NCI-H446 (cell line): ENCODE measurements at places on chromosomes 16 and 17.

DNA sequence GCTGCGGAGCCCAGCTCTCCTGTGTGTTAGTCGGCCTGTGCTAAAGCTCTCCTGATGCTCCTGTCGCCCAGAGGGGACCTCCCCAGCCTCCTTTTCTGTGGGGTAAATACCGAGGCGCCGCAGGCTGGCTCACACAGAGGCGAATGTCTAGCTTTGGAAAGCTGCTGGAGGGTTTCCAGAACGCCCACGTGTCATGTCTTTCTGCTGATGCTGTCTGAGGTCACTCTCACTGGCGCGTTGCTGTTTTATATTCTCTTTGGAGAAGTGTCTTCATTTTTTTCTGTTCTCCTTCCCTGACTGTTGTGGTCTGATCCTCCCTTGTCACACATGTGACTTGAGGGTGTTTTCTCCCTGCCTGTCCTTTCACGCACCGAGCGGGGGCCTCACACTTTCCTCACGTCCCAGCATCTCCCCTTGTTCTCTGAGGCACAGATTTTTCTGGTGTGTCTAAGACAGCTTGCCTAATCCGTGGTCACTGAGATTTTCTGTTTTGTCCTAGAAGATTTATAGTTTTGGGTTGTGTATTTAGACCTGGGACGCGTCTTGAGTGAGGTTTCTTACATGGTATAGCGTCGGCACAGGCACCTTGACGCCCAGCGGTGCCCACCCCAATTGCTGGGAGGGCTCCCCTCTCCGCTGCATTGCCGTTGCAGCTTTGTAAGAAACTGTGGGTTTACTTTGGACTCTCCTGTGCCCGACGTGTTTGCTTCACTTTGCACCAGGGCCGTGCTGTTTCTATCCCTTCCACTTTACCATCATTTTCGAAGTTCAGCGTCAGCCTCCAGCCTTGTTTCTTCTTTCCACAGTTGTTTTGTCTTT, 92.1 kb upstream of the ZNF750 start:
- DNase-seq = no peak

- DNase-seq = peak; percentile 24
Measured at GRCh38 chr16:67489401-67490083, 6.2 kb upstream of the AGRP start.

- DNase-seq = no peak
Measured at GRCh38 chr16:28575446-28576109, 21.3 kb downstream of the SULT1A2 start.

DNA sequence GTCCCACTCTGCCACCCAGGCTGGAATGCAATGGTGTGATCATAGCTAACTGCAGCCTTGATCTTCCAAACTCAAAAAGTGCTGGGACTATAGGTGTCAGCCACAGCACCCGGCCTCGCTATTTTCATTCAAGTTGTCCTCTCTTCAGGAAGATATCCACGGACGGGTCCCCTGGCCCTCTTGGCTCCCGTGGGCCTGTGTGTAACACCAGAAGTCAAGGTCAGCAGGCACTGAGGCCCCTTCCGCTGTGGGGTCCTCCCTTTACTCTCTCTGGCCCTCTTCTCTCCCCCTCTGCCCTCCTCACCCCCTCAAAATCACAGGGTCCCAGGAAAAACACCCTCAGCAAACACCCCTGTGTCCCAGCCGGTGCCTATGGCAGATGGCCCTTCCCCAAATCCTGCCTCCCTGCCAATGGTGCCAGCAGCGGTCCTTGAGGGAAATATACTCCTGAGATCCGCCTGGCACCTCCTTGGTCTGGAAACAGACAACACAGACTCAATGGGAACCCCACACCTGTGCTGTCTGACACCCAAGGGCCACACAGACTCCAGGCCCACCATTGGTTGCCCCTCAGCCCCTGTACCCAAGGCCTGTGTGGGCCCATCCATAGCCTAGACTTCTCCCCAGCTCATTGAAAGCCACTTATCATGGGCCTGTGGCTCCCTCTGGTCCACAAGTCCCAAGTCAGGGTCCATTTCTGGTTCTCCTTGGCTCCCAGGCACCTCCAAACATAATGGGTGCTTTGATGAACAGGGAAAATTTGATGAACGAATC, 221.5 kb downstream of the ZNF423 start:
- DNase-seq = no peak

DNA sequence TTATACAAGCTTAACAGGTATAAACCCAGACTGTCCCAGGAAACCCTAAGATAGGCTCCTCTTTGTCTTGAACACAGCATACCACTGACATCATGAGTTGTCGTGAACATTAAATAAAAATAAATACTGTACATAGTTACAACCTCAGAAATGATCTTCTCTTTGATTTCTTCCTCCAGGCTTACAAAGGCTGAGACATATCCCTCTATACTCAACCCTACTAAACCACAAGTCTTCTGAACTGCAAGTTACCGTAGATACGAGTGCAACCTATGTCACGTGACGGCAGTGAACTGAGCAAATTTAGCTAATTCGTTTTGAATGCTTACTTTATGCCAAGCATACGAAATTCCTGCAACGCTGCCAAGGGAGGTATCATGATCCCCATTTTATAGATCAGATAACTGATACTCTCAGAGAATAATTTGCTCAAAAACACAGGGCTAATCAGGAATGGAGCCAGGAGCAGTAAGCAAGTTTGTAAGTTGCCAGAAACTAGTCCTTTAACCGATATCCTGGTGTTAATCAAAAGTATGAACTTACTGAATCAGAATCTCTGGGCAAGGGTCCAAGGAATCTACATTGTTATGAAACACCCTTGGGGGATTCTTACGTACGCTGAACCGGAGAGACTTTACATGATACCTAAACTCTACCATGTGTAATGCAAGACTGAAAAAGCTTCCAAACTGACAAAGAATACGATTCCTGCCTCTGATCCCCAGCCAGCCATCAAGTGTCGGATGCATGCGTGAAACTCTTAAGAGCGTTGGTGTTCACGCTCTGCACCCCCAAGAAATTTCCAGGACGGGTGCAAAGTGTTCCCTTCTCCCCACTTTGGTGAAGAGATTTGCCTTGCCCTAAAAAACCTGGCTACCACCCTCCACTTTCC, 106.2 kb downstream of the XYLT1 start:
- no peak for DNase-seq

DNA sequence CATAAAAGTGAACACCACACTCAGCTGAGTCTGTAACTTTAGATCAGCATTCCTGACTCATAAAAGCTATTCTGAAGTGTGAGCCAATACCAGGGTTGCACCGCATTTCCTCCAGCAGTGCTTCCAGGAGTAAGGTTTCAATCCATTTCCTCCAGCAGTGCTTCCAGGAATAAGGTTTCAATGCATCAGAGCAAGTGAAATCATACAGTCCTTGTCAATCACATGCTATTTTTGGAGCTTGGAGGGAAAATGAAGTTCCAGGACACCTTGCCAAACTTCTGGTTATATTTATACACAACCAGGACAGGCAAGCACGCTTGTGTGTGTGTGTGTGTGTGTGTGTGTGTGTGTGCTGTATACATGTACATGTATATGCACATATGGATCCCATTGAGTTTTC, 327.6 kb downstream of the GRIN2A start:
- DNase-seq = no peak

- DNase-seq = no peak
Measured at GRCh38 chr16:24507959-24508480, 31.3 kb upstream of the RBBP6 start.

DNA sequence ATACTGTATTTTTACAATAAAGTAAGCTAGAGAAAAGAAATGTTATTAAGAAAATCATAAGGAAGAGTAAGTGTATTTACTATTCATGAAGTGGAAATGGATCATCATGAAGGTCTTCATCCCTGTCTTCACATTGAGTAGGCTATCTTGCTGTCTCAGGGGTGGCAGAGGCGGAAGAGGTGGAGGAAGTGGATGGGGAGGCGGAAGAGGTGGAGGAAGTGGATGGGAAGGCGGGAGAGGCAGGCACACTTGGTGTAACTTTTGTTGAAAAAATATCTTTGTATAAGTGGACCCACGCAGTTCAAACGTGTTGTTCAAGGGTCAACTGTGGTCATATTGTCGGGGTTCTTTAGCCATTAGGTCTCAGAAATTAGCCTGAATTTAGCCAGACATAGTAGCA, 50.2 kb downstream of the PIGL start:
- no peak for DNase-seq

- DNase-seq = no peak
Measured at GRCh38 chr17:9895923-9896322, 9.1 kb downstream of the RCVRN start.

DNA sequence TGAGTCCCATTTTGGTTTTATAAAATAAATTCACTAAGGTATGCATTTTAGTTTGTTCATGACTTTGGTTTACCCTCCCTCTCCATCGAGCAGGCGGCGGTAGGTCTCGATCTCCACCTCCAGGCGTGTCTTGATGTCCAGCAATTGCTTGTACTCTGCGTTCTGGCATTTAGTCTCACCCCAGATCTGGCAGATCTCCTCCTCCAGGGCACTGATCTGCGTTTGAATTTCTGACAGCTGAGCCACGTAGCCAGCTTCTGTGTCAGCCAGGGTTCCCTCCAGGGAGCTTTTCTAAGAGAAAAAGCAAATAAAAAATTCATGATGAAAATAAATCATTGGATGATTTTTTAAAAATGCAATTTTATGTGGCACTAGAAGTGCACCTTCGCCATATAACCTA, 4.2 kb downstream of the KRT24 start:
- no peak for DNase-seq

DNA sequence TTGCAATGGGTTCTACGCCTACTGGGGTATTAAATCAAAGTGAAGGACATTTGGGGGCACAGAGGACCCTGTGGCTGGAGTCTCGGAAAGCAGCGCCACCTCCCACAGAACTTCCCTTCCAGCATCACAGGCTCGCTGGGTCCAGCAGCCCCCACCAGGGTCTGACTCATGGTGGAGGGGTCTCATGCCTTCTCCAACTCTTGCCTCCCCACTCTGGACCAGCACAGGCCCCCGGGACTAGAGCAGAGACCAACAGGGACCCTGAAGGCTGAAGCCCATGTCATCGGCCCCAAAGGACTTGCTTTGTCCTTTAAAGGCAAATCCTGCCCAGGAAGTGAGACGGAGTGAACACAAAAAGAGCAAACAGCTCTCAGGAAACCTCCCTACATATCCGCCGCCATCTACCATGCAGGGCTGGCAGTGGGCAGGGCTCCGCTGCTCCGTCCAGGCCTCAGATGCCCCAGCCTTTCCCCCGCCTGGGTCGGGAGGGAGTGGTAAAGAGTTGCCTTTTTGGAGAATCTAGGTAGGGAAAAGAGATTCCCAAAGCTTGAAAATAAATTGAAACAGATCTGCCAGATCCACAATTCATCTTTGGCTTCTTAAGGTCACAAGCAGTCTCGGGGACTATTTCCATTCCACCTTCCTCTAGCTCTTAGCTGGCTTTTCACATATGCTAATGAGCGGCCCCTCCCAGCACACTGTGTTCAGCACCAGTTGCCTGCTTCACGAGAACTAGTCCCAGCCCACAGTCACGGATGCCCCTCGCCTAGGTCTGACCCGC, 2.1 kb upstream of the GPRC5C start:
- no peak for DNase-seq

DNA sequence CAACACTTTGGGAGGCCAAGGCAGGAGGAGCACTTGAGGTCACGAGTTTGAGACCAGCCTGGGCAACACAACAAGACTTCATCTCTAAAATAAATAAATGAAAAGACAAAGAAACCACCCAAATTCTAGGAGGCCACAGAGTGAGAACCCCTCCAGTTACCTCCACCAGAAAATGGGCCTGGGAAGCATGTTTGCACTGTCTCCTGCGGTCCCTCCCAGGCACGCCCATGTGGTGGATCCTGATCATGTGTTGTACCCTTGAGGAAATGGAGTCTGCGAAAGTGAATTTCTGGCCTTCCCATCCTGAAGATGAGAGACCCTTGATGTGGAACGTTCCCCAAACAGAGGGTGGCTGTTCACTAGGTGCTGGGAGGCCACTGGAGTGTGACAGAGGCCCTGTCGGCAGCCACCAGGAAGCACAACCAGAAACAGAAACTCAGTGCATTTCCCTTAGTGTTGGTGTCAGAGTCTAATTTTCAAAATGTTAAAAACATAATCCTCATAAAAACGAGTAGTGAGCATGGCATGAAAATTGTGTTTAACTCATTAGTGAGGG, 19.2 kb upstream of the USP22 start:
- DNase-seq = no peak

- no peak for DNase-seq
Measured at GRCh38 chr17:82134101-82134500, 36.1 kb upstream of the FASN start.
